ENCODE measurements at places on chromosomes 2 and 18. TPM values are rescaled to one million over a fixed set of nuclear protein-coding genes. Genes with fewer than 3 reads are reported as not detected.

GALNT5 gene
- total RNA-seq: not detected

LIMS3 gene
- total RNA-seq: 5.3 TPM

GULP1 gene
- total RNA-seq: 27.7 TPM

MROH2A gene
- not detected for total RNA-seq

CXCR2 gene
- total RNA-seq: not detected

RIT2 gene
- total RNA-seq: not detected

SCG2 gene
- total RNA-seq: not detected

SLC4A5 gene
- total RNA-seq: 0.80 TPM

SPDYA gene
- total RNA-seq: 2.7 TPM

TBR1 gene
- under 0.01 TPM for total RNA-seq

EFR3B gene
- total RNA-seq: 0.22 TPM

SERPINB2 gene
- total RNA-seq: 28.1 TPM

C2orf92 gene
- total RNA-seq: 3.5 TPM

ALMS1 gene
- 18.0 TPM for total RNA-seq

GALR1 gene
- not detected for total RNA-seq

VWC2L gene
- not detected for total RNA-seq

FBXO15 gene
- total RNA-seq: not detected

CKAP2L gene
- 21.8 TPM for total RNA-seq

SPATA3 gene
- total RNA-seq: not detected

RELCH gene
- 44.4 TPM for total RNA-seq

KCTD18 gene
- total RNA-seq: 8.3 TPM

DSC2 gene
- total RNA-seq: 0.14 TPM

LDLRAD4 gene
- total RNA-seq: 1.6 TPM

RAB17 gene
- 2.9 TPM for total RNA-seq

OSGEPL1 gene
- total RNA-seq: 10.5 TPM

DLGAP1 gene
- 0.27 TPM for total RNA-seq

TUBA3E gene
- total RNA-seq: not detected

SLC19A3 gene
- 0.86 TPM for total RNA-seq

KLF7 gene
- total RNA-seq: 42.9 TPM

ABCB11 gene
- total RNA-seq: 0.53 TPM

ITGA6 gene
- total RNA-seq: 584 TPM

AKAIN1 gene
- total RNA-seq: not detected

MBOAT2 gene
- total RNA-seq: 2.1 TPM

RAB27B gene
- total RNA-seq: 0.27 TPM

HOXD12 gene
- total RNA-seq: not detected

GTF2A1L gene
- total RNA-seq: 0.57 TPM

CCDC85A gene
- 15.4 TPM for total RNA-seq

DIPK1C gene
- total RNA-seq: not detected

SYT4 gene
- not detected for total RNA-seq

PLA2R1 gene
- total RNA-seq: 21.4 TPM

SCN7A gene
- not detected for total RNA-seq

NAPG gene
- total RNA-seq: 55.6 TPM

EMILIN2 gene
- 4.9 TPM for total RNA-seq

All from thoracic aorta endothelial cell (primary cell).